ENCODE measurements at places on chromosomes 3 and 15.

DNA sequence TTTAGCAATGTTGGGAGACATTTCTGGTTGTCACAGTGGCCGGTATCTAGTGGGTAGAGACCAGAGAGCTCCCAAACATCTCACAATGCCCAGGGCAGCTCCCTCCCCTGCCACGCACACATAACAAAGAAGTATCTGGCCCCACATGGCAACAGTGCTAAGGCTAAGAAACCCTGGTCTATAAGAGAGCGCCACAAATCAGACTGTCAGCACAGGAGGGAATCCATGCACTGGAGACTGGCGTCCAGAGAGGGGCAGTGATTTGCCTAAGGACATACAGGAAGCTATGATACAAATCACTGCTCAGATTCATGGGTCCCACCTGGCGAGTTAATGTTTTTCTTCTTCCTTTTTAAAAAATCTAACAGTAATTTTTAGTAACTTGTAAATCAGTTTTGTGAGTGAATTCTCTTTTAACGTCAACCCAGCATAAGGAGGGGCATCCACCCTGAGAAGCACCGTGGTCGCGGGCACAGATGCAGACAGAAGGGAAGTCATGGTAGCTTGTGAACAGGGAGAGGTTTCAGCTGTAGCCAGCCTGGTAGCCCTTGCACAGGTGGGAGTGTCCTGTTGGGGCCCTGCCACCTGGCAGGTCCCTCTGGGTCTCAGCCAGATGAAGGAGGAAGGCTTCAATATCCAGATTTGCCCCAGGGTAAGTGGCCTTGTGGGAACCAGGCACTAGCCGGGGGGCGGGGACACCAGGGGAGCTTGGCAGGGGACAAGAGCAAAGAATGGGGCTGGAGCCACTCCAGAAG is 8.7 kb downstream of the ISG20 start:
- peak; percentile 32 for DNase-seq

- DNase-seq, result no peak
These were observed 16.6 kb downstream of the CSRNP1 start for GRCh38 chr3:39136533-39137434.

GRCh38 chr15:62873203-62873602 is 169.3 kb upstream of the TPM1 start:
- no peak for DNase-seq

GRCh38 chr3:57777774-57778173 is 21.7 kb downstream of the SLMAP start:
- DNase-seq, result no peak

- no peak for DNase-seq
These were observed 267.4 kb upstream of the GADL1 start for GRCh38 chr3:31161889-31162288.

DNA sequence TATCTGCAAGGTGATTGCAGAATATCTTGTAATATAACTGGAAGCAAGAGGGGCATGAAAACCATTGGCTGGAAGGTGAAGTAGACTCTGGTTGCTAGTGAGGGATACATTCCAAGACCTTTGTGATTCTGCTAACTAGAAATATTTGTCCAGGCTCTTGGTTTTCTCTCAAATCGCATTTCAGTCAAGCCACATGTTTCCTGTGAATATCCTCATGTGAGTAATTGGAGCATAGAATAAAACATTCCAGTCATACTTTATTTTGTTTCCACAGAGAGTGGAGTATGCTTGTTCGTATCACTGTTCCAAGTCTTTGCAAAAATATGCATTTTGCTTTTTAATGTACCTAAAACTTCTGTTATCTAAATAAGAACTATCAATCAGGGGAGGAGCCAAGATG is 850.0 kb downstream of the EPHA3 start:
- no peak for DNase-seq

GRCh38 chr3:29301332-29302019 is 20.6 kb downstream of the RBMS3 start:
- DNase-seq, result no peak

DNA sequence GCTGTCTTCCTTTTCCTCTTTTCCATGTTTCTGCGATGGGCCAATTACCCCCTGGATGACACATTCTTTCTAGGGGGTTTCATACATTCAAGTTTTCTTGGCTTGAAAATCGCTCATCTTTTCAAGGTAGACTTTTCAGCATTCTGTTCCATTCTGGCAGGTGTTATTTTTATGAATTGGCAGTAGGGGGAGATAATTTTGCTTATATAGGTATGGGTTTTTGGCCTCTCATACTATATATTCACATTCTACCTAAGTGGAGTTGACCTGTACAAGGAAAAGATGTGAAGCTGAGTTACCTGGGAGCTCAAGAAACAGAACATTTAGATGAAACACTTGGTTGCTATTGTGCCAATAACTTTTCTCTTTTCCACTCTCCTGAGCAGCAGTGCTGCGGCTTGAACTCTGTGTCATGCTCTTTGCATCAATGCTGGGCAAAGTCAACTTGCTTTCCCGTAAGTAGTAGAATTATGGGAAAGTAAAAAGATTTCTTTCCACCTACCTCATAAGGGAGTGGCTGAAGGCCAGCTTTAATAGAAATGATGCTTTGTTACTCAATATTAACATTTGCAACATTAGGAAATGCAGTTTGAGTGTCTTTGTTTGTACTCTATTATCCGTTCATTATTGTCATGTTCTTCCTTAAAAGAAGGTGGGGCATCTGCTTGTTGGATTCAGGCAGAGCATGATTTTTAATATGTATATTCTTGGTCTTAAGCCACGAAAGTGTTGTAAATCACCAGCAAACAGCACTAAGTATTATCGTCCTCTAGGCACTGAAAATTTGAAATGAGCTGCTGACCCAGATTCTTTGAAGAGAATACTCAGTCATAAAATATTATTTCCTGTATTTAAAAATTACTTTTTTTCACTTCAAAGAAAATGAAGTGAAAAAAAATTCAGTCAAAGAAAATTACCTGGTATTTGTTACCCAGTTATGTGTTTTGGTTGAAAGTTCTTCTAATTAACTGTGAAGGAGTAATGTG is 27.7 kb upstream of the MFSD1 start:
- DNase-seq, result no peak

DNA sequence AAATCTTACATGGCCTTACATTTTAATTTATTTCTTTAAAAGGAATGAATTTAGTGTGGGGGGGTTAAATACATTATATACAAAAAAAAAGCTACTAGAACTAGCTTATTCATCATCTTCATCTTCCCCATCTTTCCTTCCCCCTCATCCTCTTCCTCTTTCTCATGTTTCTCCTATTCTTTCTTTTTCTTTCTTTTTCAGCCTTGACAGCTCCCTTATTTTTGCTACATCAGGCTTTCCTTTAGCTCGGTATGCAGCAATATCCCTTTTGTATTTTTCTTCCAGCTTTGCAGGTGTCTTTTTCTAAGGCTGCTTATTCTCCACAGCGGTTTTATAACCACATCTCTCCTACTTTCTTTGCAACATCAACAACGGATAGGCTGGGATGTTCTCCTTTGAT is 41.3 kb upstream of the PDE8A start:
- DNase-seq, result no peak

DNA sequence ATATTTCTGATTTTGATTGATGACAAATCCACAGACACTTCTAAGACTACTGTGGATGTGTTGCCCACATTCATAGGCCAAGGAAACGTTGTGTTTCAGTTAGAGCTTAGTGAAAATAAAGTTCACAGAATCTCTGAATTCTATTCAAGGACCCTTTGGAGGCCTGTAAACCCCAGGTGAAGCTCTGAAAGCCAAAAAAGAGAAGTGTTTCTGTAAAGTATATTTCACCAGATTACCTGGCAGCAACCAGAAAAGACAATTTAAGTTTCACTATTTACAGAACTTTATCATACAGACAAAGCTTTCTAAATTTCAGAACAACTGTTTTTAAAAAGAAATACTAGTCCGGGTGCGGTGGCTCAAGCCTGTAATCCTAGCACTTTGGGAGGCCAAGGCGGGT is 2.6 kb downstream of the CLPX start:
- no peak for DNase-seq

DNA sequence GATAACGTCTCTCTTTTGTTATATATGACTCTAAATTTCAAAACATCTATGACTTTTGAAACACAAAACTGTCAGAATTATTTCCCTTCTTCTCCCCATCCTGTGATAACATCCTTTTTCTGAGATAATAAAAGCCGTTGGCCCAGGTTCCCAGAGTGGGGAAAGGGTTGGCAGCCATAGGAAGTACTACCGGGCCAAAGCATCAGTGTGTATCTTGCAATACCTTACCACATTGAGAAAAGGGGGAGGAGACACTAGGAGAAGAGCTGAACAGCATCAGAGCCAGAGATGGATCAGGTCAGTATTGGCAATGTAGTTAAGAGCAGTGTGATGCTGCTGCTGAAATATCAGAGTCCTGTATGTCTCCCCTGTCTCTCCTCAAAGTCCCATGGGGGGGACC is 210.0 kb upstream of the PROK2 start:
- no peak for DNase-seq

GRCh38 chr3:124760601-124761000 is 30.3 kb downstream of the UMPS start:
- DNase-seq, result no peak

- DNase-seq, result peak; percentile 41
These were observed 847 bp downstream of the WHAMM start for GRCh38 chr15:82810061-82810889.

GRCh38 chr15:90142216-90143165 is 40.2 kb upstream of the IDH2 start:
- no peak for DNase-seq

DNA sequence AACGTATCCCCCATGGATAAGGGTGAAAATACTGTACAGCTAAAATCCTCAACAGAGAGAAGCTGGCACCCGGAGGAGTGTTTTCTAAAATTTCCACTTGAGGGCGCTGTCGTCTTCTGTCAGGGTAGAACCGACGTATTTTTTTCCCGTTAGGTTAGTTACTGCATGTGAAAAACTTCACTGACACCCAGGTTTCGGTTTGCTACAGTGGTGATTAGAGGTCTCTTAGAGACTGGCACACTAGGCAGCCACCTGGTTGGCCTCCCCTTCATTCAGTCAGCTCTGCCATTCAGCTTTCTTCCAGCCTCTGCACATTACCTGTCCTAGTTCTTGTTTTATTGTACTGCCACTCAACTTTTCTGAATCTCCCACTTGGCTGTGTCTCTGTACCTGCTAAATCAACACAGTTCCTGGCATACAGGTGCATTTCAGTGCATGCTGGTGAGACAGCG is 18.4 kb downstream of the CCK start:
- DNase-seq, result no peak

DNA sequence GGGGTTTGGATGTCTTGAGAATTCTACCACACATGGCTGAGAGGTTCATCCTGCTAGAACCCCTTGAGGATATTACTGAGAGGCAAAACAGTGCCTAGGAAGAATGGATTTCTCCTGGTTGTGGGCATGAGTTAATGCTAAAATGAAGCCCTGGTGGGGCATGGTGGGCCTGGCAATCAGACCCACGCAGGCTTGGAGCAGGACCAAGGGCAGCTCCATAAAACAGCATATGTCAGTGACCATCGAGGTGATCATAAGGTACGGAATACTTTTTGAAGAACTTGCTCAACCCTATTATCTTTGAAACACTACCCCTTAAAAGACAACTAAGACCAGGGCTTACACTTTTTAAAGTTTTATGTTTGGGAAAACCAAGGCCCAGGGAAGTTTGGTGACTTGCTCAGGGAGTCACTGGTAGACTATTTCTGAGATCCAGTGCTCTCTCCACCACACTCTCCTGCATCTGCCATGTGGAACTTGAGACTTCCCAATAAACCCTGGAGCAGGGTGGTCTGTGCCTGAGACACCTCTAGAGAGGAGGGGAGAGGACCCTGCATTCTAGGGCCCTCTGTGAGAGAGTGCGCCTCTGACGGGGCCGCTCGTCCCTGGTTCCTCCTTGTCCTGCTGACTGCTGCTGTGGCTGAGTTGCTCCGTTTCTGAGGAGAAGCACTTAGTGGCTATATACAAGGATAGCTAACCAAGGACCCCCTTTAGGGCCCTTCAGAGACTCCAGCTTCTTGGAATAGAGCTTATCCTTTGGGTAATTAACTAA is 28.0 kb upstream of the TIMP4 start:
- no peak for DNase-seq

GRCh38 chr15:37856109-37856508 is 78.3 kb upstream of the TMCO5A start:
- DNase-seq, result no peak

DNA sequence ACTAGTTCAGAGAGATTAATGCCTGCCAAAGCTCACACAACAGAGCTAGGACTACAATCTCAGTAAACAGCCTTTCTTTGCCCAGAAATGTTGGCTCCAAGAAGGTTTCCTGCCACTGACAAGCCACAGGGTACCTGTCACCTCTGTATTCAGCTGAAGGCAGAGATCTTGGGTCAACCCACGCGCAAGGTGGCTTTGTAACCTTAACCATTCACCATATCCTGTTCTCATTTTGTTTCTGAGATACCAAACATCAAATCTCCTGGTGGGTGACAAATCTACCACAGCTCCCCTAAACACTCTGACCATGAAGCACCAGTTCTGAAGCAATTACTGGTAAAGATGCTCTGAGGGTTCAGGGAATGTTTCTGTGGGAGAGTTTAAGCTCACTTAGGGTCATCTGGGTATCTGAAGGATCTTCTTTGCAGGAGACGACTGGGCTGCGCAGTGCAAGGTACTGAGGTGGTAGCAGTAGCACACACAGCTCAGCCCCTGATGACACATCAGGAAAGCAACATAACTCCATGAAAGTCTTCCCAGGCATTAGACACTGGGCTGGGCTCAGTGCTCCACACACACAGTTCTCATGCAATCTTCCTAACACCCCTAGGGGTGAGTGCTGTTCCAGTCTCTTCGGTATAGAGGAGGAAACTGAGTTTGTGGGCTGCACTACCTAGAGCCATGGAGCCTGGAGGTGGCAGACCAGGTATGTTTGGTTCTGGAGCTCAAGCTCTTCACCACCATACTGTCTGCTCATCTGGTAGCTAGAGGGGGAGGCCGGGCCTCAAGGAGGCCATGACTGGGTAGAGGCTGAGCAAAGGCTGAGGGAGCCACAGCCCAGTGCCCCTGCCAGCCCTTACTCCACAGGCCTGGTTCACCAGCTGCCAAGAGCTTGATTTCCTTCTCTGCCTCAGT is 7.7 kb downstream of the CXCR6 start:
- no peak for DNase-seq

DNA sequence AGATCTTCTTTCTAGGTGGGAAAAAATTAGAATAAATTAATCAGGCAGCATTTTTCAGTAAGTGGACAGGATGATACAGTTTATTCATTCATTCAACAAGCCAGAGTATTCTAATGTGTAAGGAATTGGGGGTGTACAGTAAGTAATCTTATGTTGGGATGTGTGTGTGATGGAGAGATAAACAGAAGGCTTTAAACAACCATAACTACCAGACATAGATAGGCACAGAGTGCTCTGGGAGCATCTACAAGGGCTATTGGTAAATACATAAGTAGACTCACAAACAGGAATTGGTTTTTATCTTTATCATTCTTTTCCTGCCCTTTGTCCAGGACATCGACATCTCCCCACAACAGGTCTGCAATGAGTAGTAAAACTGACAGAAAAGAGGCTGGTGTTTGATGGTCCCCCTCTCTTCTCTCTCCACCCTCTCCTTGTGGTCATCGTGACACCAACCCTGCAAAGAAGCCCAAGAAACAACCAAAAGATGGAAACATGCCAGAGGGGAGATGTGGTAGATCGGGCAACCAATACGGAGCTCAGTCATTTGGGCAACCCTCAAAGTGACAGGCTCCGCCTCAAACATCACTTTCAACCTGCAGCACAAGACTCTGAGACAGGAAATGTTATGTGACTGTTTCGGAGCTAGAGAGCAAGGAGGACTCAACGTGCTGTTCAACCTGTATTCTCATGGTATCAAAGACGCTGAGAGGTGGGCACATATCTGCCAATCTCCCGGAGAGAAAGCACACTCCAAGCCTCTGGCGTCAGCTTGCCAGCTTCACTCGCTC is 28.7 kb upstream of the B3GNT5 start:
- no peak for DNase-seq
